ENCODE measurements at places on chromosomes 5 and 9.

DNA sequence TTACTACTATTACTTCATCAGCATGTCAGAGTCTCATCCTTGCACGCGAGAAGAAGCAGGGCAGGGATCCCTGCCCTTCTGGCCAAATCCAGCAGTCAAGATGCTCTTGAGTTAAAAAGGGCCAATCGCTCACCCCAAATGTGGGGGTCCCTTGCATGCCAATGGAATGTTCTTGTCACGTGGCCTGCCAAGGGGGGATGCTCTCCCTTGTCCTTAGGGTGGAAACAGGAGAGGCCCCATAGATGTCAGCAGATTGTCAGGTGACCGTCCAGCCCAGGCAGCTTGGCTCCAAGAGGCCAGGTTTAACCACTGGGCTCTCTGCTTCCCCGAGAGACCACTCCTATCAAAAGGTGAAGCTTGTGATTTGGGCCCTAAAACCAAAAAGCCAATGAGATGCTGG lies 25.3 kb upstream of the DUSP1 start:
- H3K27me3 ChIP-seq = no peaks in the 10 kb centered on the region
- H3K4me1 ChIP-seq = peaks cover 9% of the 10 kb centered on the region
- no peak for DNase-seq
- no peaks in the 10 kb centered on the region for H3K36me3 ChIP-seq
- H3K4me3 ChIP-seq = no peak overlapping the region

DNA sequence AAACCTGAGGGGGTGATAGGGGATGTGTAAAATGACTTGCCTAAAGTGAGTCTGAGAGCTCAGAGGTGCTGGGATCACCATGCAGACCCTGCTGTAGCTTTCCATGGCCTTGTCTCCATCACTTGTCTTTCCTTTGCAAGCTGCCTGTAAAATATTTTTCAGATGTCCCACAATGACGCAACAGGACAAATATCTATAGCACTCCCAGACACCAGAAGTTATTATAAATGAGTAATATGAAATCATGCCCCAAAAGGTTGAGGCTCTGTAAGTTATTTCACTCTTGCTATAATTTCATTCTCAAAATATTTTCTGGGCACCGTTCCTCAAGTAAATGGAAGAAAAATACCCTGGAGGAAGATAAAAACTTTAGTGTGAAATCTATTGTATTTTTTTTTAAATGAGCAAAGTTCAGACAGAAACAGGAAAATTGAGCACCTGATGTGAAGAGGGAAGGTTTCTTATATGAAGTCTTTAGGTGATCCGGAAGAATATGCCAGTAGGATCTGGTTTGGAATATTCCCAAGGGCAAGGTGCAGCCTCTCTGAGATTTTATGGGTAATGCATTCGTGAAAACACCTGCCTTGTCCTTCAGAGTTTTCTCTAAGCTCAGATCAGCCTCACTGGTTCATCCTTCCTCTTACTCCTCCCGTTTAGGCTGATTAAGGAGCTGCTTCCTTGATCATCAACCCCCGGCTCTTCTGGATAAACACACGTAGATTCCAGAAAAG lies 138.3 kb upstream of the DMAC1 start:
- no peaks in the 10 kb centered on the region for H3K4me1 ChIP-seq
- no peak for DNase-seq
- no peak overlapping the region for H3K27ac ChIP-seq
- H3K36me3 ChIP-seq = no peaks in the 10 kb centered on the region
- H3K4me3 ChIP-seq = no peak overlapping the region

DNA sequence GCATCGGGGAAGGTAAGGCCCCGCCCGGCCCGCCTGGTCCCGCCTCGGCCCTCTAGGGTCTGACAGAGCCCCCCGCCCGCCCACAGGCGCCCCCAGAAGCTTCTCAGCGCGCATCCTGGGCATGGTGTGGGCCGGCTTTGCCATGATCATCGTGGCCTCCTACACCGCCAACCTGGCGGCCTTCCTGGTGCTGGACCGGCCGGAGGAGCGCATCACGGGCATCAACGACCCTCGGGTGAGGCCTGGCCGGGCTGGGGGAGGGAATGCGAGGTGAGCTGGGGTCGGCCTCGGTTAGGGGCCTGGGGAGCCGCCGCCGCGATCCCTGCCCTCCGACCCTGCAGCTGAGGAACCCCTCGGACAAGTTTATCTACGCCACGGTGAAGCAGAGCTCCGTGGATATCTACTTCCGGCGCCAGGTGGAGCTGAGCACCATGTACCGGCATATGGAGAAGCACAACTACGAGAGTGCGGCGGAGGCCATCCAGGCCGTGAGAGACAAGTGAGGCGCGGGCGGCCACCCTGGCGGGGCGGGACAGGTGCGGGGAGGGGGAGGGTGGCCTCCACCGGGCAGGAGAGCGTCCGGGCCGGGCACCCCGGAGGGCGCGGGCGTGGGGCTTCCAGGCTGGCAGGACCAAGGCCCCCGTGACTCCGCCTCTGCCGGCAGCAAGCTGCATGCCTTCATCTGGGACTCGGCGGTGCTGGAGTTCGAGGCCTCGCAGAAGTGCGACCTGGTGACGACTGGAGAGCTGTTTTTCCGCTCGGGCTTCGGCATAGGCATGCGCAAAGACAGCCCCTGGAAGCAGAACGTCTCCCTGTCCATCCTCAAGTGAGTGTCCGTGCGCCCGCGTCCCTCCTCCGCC lies 7.1 kb downstream of the LRRC26 start:
- no peak overlapping the region for H3K4me3 ChIP-seq
- H3K4me1 ChIP-seq = peaks cover 11% of the 10 kb centered on the region

GRCh38 chr9:95494416-95495371 lies 22.1 kb downstream of the PTCH1 start:
- H3K27ac ChIP-seq = peak overlapping the region; percentile 78
- H3K4me3 ChIP-seq = no peak overlapping the region
- H3K4me1 ChIP-seq = peaks cover 62% of the 10 kb centered on the region
- DNase-seq = peak; percentile 42
- H3K36me3 ChIP-seq = no peaks in the 10 kb centered on the region

GRCh38 chr9:39587844-39588499 lies 232.5 kb downstream of the SPATA31A1 start:
- no peak overlapping the region for H3K27ac ChIP-seq
- no peak overlapping the region for H3K4me3 ChIP-seq
- no peaks in the 10 kb centered on the region for H3K27me3 ChIP-seq

DNA sequence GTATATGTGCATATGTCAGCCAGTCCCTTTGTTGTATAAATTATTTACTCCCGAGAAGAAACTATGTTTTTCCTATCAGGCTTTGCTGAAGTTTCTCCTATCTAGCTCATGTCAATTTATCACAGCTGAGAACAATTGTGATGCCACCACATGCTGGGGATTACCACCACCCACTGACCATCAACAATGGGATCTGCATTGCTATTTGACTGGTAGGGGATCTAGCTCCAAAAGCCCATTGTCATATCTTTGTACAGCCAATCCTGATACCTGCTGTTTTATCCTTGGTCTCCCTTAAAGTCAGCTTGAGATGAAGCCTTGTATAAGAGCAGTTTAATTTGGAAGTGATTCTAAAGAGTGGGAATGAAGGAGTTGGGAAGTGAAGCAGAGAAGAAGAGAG lies 53.9 kb upstream of the KCNN2 start:
- DNase-seq = no peak
- no peaks in the 10 kb centered on the region for H3K36me3 ChIP-seq
- no peak overlapping the region for H3K27ac ChIP-seq
- no peaks in the 10 kb centered on the region for H3K4me1 ChIP-seq

- DNase-seq = peak; percentile 68
- peak overlapping the region; percentile 82 for H3K27ac ChIP-seq
- H3K36me3 ChIP-seq = no peaks in the 10 kb centered on the region
These were observed 139.8 kb downstream of the MPDZ start for GRCh38 chr9:13139641-13140171.

- no peaks in the 10 kb centered on the region for H3K36me3 ChIP-seq
- H3K4me1 ChIP-seq = no peaks in the 10 kb centered on the region
- no peaks in the 10 kb centered on the region for H3K27me3 ChIP-seq
- no peak for DNase-seq
- H3K27ac ChIP-seq = no peak overlapping the region
These were observed 139.4 kb upstream of the IL12B start for GRCh38 chr5:159469496-159470372.

DNA sequence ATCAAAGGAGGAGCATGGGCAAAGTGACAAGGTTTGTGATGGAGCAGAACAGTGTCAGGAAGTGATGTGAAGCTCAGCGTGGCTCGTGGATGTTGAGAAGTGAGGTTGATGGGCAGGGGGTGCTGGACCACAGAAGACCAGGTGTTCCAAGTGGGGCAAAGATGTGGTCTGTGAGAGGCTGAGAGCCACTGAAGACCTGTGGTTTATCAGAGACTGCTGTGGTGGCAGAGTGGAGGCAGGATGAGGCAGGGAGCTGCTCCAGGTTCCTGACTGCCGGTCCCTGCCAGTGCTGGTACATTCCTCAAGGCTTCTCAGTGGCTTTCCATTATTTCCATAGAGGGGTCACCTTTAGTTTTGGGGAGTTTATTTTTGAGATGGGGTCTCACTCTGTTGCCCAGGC lies 19.1 kb downstream of the PALM2AKAP2 start:
- DNase-seq = no peak
- H3K27me3 ChIP-seq = no peaks in the 10 kb centered on the region
- no peaks in the 10 kb centered on the region for H3K36me3 ChIP-seq

- no peak overlapping the region for H3K4me3 ChIP-seq
- H3K27me3 ChIP-seq = no peaks in the 10 kb centered on the region
- no peaks in the 10 kb centered on the region for H3K4me1 ChIP-seq
- DNase-seq = no peak
- no peak overlapping the region for H3K27ac ChIP-seq
These were observed 38.3 kb upstream of the FBXL17 start for GRCh38 chr5:108420158-108420557.

DNA sequence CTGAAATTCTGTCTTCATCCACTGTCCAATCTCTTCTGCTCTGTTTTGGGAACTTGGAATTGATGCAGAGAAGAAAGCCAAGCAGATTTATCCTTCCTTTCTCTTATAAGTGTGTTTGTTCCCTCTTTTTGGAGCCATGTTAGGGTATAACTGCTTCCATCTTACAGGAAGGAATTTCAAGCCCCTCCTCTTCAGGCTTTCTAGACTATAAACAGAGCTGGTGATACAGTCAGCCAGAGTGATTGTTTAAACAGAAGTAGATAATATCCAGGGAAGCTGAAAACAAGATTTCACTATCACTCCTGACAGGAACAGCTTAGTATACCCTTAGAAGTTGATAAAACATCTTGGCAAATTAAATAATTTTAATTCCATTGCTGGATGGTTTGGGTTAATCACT lies 102.1 kb upstream of the DMRT1 start:
- no peak overlapping the region for H3K4me3 ChIP-seq
- DNase-seq = no peak
- no peaks in the 10 kb centered on the region for H3K27me3 ChIP-seq

DNA sequence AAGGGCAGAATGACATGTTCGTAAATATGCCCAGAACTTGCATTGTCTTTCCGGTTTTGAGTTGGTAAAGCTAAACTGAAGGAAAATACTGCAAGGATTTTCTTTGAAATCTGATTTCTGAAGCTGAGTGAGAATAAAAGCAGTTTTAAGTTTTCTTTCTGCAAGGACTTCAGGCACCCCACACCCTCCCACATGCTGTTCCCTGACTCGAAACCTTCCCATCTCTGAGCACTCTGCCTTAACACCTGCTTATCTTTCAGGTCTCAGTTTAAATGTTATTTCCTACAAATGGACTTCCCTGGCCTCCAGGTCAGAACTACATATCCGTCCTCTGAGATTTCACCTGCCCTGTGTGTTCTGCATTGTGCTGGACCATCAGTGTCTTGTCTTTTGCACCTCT lies 93.8 kb downstream of the KLHL3 start:
- no peaks in the 10 kb centered on the region for H3K4me1 ChIP-seq
- no peaks in the 10 kb centered on the region for H3K36me3 ChIP-seq
- H3K4me3 ChIP-seq = no peak overlapping the region
- no peak overlapping the region for H3K27ac ChIP-seq
- no peak for DNase-seq
- no peaks in the 10 kb centered on the region for H3K27me3 ChIP-seq

GRCh38 chr5:150142959-150143349 lies 12.7 kb downstream of the PDGFRB start:
- H3K36me3 ChIP-seq = no peaks in the 10 kb centered on the region
- no peaks in the 10 kb centered on the region for H3K27me3 ChIP-seq
- peak overlapping the region; percentile 93 for H3K27ac ChIP-seq
- no peak overlapping the region for H3K4me3 ChIP-seq

GRCh38 chr5:140633021-140633471 lies at the start of gene CD14:
TSS of gene CD14 (minus strand) at chr5:140633175. CDS start at chr5:140633071, 104 bp downstream.
- no peaks in the 10 kb centered on the region for H3K36me3 ChIP-seq
- no peaks in the 10 kb centered on the region for H3K27me3 ChIP-seq
- H3K4me1 ChIP-seq = no peaks in the 10 kb centered on the region
- no peak within 1 kb of the TSS for H3K27ac ChIP-seq

GRCh38 chr5:138351517-138351916 lies 968 bp upstream of the KDM3B start:
- no peaks in the 10 kb centered on the region for H3K27me3 ChIP-seq
- peaks cover 12% of the 10 kb centered on the region for H3K4me1 ChIP-seq
- DNase-seq = no peak

DNA sequence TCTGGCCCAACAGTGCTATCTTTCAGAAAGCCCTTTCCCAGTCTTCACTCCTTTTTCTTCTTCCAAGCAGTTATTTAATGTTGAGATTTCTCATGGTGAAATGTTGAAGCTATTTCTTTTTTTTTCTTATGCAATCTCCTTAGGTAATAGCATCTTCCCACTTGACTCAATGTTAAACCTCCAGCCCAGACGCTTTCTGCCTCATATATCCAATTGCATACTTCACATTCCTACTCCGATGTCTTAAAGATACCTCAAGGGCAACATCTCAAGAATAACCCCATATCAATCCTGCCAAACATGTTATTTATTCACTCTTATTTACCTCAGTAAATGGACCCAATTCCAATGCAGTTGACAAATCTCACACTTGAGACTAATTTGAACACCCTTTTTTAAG lies 187.3 kb downstream of the CDH12 start:
- H3K4me1 ChIP-seq = no peaks in the 10 kb centered on the region
- no peak overlapping the region for H3K4me3 ChIP-seq
- no peak overlapping the region for H3K27ac ChIP-seq
- H3K27me3 ChIP-seq = no peaks in the 10 kb centered on the region
- no peak for DNase-seq
- H3K36me3 ChIP-seq = no peaks in the 10 kb centered on the region

DNA sequence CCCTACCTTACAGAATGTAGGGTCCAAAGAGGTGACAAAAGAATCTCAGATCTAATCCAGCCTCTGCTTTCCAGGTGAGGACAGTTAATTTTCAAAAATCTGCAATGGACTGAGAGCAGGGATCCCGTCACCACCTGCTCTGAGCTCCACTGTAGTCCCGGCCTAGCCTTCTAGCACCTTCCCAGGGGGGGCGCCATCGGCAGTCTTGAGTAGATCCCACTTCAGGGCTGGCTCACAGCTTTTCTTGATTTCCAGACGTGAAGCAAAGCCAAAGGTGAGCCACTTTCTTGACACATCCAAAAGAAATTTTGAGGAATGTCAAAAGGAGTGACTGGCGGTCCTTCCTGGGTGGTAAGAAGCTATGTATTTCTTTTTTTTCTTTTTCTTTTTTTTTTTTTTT lies 114.1 kb downstream of the SYK start:
- peaks cover under 1% of the 10 kb centered on the region for H3K4me1 ChIP-seq
- peak; percentile 46 for DNase-seq
- no peaks in the 10 kb centered on the region for H3K36me3 ChIP-seq
- no peak overlapping the region for H3K4me3 ChIP-seq

- H3K27me3 ChIP-seq = no peaks in the 10 kb centered on the region
- no peaks in the 10 kb centered on the region for H3K36me3 ChIP-seq
- H3K4me1 ChIP-seq = no peaks in the 10 kb centered on the region
- H3K27ac ChIP-seq = no peak overlapping the region
These were observed 132.8 kb upstream of the MPDZ start for GRCh38 chr9:13412331-13412730.

- H3K4me3 ChIP-seq = no peak overlapping the region
- no peaks in the 10 kb centered on the region for H3K36me3 ChIP-seq
- H3K27me3 ChIP-seq = no peaks in the 10 kb centered on the region
- no peak overlapping the region for H3K27ac ChIP-seq
These were observed 35.6 kb downstream of the DAB2IP start for GRCh38 chr9:121686930-121687541.
